Stimulated activated naive CD4-positive, alpha-beta T cell treated with Interleukin-2 at 50 U/mL for 16 hours (primary cell): ENCODE measurements at places on chromosomes 2 and 18.

DNA sequence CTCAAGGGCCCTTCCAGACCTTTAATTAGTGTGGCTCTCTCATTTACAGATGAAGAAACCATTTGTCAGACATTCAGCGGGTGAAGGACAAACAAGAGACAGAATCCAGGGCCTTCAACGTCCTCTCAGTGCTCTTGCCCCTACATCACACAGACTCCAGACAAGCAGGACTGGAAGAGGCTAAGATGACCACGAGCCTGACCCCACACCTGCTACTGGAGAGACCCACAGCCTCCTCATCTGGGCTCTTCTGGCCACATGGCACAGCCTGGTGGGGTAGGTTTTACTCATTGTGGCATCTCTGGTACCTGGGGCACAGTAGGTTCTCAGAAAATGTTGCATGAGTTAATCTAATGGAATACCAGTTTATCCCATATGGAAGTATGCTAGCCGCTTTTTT is 69.6 kb upstream of the TMEM247 start:
- no peak for DNase-seq

- DNase-seq = no peak
Observed at GRCh38 chr18:35116784-35117318, 75.6 kb downstream of the MAPRE2 start.

GRCh38 chr2:152245653-152246052 is 70.1 kb upstream of the STAM2 start:
- no peak for DNase-seq

DNA sequence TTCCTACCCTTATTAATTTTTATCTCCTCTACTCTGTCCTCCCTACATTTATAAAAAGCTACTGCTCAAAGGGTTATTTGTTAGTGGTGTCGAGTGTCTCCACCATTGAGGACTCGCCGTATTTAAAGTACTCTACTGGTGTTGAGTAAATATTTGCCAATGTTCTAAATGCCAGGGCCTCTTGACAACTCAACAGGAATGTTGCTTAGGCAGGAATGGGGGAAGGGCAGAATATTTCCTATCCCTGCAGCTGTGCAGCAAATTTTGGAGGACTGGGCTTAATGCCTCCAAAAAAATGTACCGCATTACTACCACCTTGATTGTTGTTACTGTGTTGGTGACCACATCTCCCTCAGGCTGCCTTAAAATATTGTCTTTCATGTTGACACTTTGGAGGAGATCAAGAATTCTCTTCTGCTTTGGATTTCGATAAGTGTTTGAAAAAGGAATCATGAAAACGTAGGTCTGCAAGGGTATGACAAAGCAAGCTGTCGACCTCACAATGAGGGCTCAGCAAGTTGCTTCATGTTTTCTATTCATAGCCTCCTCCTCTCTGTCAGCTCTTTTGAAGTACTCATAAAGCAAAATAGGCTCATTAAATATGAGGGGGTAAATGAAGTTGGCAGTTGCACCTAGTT is 84.3 kb downstream of the EFEMP1 start:
- no peak for DNase-seq

DNA sequence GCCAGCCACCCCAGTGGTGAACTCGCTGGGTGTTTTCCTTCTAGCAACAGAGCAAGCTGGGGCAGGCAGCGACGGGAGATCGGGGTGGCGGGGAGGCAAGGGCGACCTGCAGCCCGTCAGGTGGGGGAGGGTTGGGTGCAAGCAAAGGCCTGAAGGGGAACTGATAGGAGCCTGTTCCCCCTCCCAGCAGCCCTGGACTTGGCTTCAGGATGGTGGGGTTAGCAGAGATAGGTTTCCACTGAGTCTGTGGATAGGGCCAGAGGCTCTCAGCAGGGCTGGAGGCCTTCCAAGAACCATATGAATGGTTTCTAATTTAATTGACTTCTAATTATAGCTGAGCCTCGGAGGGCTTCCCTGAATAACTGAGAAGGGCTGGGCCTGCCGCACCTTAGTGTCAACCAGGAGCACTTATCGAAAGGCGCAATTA is 55.3 kb downstream of the EDAR start:
- DNase-seq = no peak

GRCh38 chr18:56873441-56874140 is 222.4 kb downstream of the WDR7 start:
- DNase-seq = no peak

- no peak for DNase-seq
Observed at GRCh38 chr18:70448588-70448987, 159.7 kb downstream of the SOCS6 start.

DNA sequence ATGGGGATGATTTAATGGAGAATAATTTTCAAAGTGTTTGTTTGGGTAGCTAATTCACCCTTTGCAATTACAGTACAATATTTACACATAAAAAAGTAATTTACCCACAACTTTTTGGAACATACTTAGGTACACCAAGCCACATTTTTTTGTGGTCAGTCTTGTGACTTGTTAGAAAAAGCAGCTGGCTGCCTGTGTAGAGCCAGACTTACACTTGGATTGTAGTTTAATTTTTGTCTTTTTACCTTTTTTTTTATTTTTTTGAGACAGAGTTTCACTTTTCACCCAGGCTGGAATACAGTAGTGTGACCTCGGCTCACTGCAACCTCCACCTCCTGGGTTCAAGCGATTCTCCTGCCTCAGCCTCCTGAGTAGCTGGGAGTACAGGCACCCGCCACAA is 45.4 kb downstream of the RALBP1 start:
- no peak for DNase-seq

DNA sequence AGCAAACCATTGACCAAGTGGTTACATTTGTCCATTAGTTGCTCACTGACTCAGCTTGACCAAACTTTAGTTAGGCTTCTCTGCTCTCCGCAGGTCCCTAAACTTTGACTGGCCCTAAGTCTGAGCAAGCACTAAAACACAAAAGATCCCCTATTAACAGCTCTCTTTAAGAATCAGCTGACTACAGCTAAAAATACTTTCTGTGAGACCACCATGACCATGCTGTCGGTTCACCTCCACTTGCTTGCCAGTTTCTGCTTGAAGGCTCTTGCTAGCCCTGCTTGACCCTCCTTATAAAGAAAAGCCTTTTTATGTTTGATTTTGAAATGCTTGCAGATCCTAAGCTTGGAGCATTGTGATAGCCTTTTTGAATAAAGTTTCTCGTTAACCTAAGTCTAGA is 40.4 kb upstream of the RIT2 start:
- DNase-seq = no peak

DNA sequence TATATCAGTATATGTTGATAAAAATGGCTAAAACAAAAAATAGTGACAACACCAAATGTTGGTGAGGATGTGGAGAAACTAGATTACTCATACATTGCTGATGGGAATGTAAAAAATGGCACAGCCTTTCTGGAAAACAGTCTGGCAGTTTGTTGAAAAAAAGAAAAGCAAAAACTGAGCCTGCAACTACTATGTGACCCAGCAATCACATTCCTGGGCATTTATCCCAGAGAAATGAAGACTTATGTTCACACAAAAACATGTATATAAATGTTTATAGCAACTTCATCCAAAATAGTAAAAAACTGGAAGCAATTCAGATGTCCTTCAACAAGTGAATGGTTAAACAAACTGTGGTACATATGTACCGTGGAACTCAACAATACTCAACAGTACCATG is 7.5 kb upstream of the KDSR start:
- DNase-seq = no peak

DNA sequence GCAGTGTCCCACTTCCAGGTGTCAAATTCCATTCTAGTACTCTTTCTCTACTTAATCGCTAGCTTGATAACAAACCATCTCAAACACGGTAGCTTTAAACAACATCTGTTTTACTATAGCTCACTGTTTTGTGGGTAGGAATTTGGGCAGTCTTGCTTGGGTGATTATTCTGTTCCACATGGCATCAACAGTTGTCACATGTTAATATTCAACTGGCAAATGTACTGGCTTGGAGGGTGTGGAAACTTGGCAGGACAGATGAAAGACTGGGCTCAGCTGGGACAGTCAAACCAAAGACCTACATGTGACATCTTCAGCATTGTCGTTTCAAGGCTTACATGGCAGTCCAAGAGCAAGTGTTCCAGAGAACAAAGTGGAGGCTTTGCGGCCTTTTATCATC is 241.8 kb downstream of the PTH2R start:
- DNase-seq = no peak

DNA sequence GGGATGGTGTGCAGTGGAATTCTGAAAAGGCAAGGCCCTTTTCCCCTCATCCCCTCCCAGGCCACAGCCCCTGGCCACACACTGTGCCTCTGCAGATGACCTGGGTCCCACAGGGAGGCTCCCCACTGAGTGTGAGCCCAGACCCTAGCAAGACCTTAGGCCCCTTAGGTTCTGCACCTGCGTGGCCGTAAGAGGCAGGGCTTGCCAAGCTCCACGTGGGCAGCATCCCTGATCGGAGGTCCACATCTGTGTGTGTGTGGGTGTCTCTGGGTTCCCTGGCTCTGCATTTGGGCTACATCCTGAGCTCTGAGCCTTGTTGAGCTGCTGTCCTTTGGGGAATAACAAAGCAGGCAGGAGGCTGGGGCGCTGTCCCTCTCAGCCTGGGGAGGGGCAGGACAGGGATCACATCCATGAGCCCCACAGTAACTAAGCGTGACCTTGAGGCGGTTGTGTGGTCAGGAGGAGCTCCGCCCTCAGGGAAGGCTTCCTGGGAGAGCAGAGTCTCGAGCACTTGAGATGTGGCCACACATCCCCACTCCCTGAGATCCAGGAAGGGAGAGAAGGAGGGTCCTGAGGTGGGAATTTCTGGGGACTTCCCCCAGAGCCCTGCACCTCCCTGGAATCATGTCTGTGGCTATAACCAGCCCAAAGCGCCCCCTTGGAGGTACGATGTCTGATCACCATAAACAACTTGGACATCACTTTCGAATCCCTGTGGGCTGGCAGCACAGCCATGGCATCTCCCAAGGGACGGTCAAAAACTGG is 84.8 kb downstream of the STPG4 start:
- DNase-seq = no peak

DNA sequence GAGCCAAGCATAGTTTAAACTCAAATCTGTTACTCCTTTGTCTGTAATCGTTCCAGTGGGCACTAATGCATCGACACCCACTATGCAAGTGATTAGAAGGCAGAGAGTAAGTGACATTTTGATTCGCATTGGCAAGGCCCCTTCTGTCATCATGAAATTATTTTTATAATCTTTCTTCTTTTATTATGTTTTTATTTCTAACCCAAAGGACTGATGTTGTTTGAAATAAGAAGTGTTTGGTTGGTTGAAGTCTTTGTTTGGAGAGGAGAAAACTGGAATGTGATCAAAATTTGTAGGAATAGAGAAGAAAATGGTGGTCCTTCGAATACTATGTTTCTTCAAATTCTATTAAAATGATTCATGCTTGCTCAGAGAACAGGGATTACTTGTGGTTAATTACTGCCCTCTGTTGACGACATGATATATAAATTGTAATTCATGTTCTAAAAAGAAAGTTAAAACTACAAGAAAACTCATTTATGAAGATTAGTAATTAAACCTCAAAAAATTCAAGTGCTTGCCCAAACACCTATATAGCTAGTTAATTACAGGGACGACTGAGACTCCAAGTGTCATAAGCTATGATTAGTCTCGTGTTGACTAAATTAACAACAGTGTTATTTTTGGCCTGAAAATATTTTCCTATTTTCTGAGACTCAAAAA is 26.4 kb upstream of the TFPI start:
- DNase-seq = no peak

- DNase-seq = no peak
Observed at GRCh38 chr18:65372904-65373303, 377.9 kb upstream of the CDH7 start.

DNA sequence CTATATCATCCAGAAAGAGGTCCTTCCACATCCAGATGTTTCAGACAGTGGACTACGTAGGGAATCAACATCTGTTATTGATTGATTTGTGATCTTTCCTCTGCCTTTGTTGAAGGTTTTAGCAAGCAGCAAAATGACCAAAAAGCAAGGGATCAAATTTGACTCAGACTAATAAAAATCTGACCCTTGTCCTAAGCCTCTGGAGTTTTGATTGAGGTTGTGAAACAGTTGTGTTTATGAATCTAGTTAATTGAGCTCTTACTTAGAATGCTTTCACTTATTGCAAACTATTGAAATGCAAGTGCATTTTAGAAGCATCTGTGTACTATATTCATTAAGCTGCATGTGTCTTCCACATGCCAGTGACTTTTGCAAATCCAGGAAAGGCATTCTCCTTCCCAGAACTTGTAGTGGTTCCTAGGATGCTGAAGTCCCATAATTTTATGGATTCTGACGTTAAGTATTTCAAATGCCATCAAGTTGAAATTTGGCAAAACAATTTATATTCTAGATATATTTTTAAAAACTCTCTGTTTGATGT is 116.0 kb downstream of the MTX2 start:
- no peak for DNase-seq

DNA sequence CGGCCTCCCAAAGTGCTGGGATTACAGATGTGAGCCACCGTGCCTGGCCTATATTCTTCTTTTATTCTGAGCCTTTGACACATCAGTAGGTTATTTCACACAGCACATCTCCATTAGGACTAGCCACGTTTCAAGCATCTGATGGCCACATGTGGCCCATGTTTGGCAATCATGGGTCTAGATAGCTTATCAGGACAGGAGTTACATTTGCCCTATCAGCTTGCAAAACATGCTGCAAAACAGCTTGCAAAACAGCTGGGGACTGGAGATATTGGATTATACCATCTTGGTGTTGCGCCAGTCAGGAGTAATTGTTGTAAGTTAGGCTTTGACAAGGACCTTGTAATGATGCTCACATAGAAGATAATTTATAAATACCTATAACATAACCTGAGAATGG is 94.9 kb downstream of the GBX2 start:
- no peak for DNase-seq

GRCh38 chr18:58975781-58976180 is 111.1 kb downstream of the ZNF532 start:
- DNase-seq = no peak

GRCh38 chr2:13240061-13240460 is 523.3 kb downstream of the TRIB2 start:
- no peak for DNase-seq

- no peak for DNase-seq
Observed at GRCh38 chr2:237638176-237638575, 10.8 kb downstream of the LRRFIP1 start.

DNA sequence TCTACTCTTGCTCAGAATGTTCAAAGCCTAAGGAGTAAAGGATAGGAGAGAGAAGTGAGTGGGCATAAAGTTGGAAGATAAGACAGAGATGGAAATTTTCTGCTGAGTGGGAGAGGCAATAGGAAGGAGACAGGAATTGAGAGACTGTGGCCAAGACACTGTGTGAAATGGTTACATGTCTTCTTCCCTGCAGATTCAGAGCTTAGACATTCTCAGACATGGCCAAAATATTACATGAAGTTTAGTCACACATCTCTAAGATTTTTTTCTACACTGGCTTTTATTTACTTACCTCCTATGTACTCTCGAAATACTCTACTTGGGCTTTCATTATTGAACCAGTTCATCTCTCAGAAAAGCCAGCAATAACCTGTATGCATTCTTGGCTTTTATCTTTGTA is 363.0 kb upstream of the FANCL start:
- DNase-seq = no peak

- DNase-seq = no peak
Observed at GRCh38 chr2:80545420-80546210, 241.1 kb upstream of the LRRTM1 start.
